Globus pallidus (tissue), 1 donor: ENCODE measurements at places on chromosomes 7 and 10.
A peak's percentile ranks its signal among the peaks of the same experiment; 100 is the strongest.

- DNase-seq = no peak
Measured at GRCh38 chr10:28684157-28684985, 7.0 kb downstream of the BAMBI start.

- no peak for DNase-seq
Measured at GRCh38 chr10:119536508-119537025, 6.0 kb downstream of the RGS10 start.

GRCh38 chr7:113562242-113562641, 356.6 kb downstream of the PPP1R3A start:
- DNase-seq = no peak

DNA sequence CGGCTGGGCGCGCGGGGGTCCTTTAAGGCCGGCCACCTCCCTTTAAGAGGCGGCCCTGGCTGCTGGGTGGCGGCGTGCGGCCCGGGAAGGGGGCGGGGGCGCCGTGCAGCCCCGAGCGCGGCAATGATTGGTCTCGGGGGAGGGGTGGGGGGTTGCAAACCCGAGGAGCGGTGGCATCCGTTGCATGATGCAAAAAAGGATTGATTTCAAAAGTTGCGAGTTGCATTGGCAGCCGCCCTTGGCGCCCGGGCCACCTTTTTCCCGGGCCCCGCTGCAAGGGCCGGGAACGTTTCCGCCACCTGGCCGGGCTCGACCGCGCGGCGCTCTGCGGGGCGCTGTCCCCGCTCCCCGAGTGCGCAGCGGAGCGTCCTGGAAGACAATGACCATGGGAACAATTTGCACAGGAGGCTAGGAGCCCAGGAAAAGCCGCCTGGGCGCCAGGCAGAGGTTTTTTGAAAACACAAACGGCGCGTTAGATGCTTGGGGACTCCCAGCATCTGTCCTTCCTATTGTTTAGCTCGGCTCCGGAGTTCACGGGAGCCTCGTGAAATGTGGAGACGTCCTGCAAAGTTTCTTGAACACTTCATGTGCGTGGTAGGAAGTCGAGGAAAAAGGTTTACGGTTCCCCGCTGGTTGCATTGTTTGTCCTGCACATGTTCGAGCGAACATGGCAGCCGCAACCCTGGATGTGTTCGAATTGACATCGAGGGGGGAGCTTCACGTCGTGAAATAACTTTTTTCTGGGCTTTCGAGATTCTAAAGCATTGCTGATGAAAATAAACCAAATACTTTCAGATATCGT, at the start of gene SEPHS1:
TSS of gene SEPHS1 (minus strand) at position 78 of the 802 bp plus-strand sequence. CDS start 3,343 bp downstream, outside the sequence.
- peak; percentile 72 for DNase-seq

- DNase-seq = no peak
Measured at GRCh38 chr10:11344550-11344949, 266.9 kb downstream of the USP6NL start.

- DNase-seq = no peak
Measured at GRCh38 chr7:130941322-130942210, 207.6 kb upstream of the KLF14 start.

GRCh38 chr7:137934941-137935883, 66.7 kb downstream of the CREB3L2 start:
- no peak for DNase-seq

DNA sequence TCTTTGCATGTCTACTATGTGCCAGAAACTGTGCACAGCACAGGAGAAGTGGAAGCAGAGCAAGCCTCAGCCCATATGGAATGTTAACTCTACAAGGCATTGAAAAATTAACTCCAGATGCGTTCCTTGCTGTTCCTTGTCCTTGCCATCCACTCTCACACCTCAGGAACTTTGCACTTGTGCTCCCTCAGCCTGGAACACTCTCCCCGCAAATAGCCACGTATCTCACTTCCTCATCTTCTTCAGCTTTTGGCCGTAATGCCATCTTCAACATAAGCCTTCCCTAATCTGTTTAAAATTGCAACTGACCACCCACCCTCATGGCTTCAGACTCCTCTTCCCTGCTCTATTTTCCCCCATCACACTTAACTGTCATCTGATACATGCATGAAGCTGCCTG, 83.2 kb upstream of the CAPZA2 start:
- no peak for DNase-seq

- no peak for DNase-seq
Measured at GRCh38 chr7:2033586-2034135, 199.1 kb downstream of the MAD1L1 start.

GRCh38 chr7:3107228-3107763, 63.6 kb upstream of the CARD11 start:
- DNase-seq = no peak

DNA sequence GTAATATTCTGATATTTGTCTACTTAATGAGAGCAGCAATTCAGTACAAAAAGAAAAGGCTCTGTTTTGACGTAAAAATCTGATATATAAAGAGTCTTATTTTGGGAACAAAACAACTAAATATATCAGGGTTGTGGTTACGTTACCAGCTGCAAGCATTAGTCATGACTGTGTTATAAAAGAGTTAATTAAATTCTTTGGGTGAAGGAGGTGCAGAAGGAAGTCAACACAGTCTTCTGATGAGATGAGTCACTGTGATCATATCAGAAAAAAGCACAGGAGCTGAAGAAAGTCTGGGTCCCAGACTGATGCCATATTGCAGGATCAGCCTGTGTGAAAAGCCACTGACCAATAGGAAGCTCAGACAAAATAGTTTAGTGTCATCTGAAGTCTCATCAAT, 234.3 kb upstream of the TEX47 start:
- DNase-seq = no peak

- peak; percentile 52 for DNase-seq
Measured at GRCh38 chr10:118272149-118272721, 69.9 kb downstream of the FAM204A start.

DNA sequence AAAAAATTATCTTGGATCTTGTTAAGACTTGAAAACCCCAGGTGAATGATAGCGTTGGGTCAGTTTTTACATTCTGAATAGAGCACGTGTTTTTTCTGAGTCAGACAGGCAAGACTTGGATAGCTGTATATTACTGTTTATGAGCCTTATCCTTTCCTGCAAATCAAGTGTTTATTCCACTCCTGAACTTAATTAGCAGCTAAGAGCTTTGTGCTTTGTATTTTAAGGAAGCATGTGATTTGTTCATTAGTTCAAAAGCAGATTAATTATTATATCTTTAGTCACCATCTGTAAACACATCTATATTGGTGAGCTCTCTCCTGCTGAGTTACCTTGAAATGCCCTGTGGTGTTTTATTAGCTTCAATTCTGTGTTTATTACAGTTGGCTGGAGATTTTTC, 98.6 kb upstream of the PRPS1L1 start:
- DNase-seq = no peak

- peak; percentile 59 for DNase-seq
Measured at GRCh38 chr7:44757311-44757710, 8.7 kb downstream of the ZMIZ2 start.

- DNase-seq = no peak
Measured at GRCh38 chr10:94194256-94194655, 168.5 kb downstream of the NOC3L start.

- no peak for DNase-seq
Measured at GRCh38 chr10:76915316-76915715, 722.3 kb downstream of the KCNMA1 start.

- no peak for DNase-seq
Measured at GRCh38 chr10:22856444-22857074, 71.3 kb upstream of the ARMC3 start.

- DNase-seq = no peak
Measured at GRCh38 chr10:121310151-121310711, 288.0 kb downstream of the FGFR2 start.

DNA sequence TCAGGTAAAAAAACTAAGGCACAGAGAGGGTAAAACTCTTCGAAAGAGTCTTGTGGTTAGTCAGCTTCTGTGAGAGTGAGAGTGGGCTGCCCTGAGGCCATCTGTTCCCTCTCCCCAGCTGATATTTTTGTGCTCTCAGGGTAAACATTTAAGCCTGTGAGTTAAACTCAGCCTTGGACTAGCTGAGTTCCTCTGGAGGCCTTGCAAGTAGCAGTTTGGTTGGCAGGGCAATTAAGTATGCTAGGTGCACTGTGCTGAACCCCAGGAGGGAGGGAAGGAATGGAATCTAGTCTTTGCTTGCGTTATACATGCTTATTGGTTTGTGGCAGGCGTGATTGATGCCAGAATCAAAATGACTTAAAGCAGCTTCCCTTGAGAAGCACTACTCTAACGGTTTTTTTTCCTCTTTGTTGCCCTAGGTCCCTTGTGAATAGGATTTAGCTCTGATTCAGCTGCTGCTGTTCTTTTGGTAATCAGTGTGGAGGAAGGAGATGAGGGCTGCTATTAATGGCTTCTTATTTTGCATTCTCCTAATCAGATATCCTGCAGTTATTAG, 140.2 kb downstream of the AUTS2 start:
- DNase-seq = no peak

DNA sequence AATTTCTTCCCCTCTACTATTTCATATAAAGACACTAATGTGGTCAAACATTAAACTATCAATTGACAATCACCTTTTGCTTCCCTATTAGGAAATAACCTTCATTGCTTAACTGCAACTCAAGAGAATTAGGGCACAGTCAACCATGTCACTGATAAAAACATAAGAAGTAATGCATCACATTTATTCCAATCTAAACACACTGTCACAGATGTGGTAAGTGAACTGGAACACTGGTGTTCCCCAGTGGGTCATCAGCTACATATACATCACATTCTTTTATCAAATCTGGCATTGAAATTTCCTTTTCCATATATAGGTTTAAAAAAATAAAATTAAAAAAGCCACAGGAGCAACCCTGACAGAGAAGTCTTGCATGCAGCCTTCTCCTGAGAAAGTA, 3.7 kb downstream of the TRIL start:
- DNase-seq = no peak

DNA sequence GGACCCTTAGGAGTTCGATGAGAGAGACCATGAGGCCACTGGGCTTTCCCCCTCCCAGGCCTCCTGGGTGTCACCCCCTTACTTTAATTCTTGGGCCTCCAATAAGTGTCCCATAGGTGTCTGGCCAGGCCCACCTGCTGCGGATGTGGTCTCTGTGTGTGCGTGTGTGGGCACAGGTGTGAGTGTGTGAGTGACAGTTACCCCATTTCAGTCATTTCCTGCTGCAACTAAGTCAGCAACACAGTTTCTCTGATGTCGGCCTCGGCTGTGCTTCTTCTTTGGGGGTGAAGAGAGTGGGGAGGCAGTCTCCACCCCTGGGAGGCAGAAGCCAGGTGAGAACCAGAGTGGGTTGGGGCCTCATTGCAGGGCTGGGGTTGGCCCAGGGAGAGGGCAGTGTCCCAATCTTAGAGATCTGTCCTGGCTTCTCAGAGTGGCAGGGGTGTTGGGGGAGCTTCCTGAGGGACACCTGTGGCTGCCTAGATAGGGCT, 1.5 kb downstream of the PVRIG start:
- DNase-seq = no peak

- no peak for DNase-seq
Measured at GRCh38 chr10:10892290-10892875, 125.3 kb upstream of the CELF2 start.

DNA sequence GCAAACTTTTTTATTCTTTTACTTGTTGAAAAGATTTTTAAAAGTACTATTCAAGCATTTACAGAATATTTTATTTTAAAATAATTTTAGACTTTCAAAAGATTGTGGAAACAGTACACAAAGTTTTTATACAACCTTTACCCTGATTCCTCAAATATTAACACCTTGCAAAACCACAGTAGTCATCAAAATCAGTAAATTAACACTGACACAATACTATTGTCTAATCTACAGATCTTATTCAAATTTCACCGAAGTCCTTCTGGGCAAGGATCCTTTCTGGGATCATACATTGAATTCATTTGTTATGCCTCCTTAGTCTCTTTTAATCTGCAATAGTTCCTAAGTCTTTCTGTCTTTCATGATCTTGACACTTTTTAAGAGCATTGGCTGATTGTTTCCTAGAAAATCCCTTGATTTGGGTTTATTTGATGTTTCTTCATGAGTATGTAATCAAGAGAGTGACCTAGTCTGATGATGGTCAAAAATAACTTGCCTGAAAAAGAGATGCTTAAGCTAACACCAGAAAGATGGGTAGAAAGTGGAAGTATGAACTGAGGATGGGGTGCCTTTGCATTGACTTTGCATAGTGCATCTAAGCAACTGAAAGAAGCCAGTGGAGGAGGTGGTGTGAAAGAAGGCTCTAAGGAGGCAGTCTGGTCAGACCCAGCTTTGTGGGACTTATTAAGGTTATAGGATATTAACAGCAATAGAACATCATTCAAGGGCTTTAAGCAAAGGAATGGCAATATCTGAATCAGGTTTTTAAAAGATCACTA, 9.7 kb downstream of the STAMBPL1 start:
- DNase-seq = no peak

DNA sequence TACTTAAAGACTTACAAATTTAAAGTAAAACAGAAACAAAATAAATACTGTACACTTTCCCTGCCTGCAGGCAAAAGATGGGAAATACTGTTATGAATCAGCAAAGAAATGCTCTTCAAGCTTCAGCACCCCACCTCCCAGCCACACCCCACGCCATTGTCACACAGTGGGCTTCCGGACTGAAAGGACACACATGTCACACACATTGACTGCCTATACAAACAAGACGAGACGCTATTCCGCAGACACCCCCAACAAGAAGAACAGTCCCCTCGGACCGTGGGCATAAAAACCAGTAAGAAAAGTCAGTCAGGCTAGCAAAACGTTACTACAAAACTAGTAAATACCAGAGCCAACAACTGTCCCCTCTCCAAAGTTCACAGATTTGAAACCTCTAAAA, 22.2 kb upstream of the PARP12 start:
- no peak for DNase-seq

GRCh38 chr7:1041551-1042491, 2.5 kb upstream of the GPR146 start:
- no peak for DNase-seq

DNA sequence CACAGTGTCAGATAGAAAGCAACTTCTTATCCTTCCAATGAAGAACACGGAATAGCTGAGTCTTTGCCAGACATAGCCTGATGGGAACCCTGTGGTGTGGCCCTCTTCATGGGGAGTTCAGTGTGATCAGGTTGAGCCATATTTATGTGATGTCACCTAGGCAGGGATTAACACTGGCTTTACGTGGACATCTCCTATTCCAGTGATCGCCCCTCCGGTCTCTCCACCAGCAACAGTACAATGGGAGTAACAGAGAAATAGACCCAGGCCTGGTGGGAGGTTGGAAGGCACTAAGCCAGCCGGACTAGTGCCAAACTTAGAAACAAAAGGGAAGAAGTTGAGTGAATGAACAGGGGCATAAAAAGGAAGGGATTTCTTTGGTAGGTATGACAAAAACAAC, 358.1 kb downstream of the PRPF18 start:
- DNase-seq = no peak

- no peak for DNase-seq
Measured at GRCh38 chr7:138773817-138774216, 24.0 kb upstream of the TMEM213 start.
